AG04449 (cell line): ENCODE measurements at places on chromosomes 1 and 21.
A peak's percentile ranks its signal among the peaks of the same experiment; 100 is the strongest.

DNA sequence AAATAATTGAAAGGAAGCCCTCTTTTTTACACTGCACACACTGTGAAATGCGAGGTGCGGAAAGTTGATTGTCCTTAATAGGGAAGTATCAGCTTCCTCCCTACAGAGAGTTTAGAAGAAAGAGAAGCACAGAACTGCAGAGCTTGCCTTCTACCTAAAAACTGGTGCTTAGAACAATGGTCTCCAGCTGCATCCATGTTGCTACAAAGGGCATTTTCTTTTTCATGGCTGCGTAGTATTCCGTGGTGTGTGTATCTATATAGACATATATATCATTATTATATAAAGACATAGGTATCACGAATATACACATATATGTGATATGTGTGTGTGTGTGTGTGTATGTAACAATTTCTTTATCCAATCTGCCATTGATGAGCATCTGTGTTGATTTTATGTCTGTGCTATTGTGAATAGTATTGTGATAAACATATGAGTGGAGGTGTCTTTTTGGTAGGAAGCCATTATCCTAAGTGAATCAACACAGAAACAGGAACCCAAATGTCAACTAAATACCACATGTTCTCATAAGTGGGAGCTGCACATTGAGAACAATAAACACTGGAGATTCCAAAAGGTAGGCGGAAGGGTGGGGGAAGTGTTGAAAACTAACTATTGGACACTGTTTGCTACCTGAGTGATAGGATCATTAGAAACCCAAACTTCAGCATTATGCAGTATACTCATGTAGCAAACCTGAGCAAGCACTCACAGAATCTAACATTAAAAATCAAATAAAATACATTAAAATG is 290.0 kb upstream of the RUNX1 start:
- DNase-seq = no peak

DNA sequence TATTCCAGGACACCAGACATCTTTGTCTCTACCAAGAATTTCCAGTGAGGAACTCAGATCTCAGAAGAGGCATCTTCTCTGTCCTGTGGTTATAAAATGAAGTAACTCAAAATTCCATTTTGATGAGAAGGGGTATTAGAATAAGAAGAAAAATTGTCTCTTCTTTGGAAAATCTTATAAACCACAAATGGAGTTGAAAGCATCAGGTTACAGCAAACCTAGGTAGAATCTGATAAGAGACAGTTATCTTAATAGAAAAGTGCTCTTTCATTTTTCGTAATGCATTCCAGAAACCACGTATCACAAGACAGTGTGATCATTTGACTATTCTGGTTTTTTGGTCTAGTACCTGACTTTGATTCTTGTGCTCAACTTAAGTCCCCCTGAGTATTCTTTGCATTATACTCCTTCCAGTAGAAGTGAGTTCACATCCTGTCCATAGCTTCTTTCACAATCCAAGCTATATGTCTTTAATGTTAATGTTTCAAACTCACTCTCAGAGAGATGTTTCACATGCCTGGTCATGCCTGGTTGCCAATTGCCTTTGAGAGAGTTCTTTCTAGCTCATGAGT is 120.9 kb upstream of the PRDX6 start:
- no peak for DNase-seq

- no peak for DNase-seq
Observed at GRCh38 chr1:24051206-24051945, 60.6 kb downstream of the MYOM3 start.

DNA sequence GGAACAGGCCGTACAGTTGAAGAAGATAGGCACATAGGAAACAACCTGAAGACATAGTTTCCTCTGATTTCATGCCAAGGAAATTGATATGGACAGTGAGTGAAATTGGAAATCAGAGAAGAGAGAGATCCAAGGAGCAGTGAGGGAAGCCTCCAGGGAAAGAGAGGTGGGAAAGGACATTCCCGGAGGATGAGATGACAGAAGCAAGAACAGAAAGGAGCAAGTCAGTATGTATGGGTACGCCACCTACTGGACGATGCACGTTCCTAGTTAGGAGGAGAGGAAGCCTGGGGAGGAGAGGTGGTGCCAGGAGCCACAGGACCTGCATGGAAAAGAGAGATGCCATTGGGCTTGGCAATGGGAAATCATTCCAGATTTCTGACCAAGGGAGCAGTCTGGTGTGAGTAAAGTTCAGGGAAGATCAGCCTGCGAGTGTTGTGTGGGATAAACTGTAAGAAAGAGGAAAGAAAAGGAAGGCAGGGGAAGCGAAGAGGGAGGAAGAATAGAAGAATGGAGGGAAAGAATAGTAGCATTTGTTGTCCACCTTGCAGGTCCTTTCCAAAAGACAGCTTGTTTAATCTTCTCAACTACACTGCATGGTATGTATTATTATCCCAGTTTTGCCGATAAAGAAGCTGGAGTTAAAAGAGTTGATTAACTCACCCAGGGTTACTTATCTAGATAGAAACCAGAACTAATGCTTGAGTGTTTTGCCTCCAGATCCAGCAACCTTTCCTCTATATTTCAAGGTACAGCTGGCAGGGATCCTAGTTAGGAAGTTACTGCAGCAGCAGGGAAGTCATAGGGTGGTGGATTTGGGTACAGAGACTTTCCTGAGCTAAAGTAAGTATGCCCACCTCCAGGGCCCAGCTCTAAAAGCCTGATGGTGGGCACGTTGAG is 27.4 kb downstream of the C1orf116 start:
- DNase-seq = no peak

GRCh38 chr1:41768583-41768982 is 150.1 kb downstream of the HIVEP3 start:
- no peak for DNase-seq

DNA sequence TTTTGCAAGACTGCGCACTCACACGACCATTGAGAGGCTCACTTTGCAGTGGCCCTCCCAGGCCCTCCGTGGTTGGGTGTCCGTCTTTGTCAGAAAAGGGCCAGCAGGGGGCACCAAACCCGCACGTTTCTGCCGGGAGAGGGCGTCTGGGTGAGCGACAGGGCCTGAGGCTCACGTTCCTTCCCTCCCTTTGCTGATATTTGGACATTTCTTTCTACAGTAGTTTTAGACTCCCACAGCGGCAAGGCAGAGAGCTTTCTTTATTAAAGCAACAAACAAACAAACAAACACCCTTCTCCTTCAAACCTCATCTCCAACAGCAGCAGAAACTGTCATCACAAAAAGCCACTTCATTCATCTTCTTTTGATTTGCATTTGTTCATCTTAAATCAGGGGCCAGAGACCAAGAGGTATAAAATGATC is 79.2 kb upstream of the WDR26 start:
- no peak for DNase-seq

GRCh38 chr1:108845446-108845845 is 11.4 kb downstream of the AKNAD1 start:
- no peak for DNase-seq

DNA sequence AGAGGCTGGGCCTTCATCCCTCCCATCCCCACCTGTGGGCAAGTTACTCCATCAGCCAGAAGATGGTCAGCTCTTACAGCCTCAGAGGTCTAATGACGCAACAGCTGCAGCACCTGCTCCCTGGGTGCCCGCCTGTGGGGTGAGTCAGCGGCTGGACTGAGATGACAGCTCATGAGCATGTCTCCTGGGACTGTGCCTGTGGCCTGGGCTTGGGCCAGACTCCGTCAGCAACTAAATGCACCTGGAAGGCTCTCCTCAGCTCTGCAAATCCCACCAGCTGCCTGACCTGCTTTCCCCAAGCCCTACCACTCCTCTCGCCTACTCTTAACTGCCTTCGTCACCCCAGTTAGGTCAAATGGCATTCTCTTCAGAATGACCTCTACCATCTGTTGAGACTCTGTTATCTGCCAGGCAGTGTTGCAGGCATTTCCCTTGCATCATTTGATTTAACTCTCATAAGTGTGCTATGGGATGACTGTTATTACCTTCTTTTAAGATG is 47.7 kb downstream of the ETS2 start:
- peak; percentile 34 for DNase-seq

DNA sequence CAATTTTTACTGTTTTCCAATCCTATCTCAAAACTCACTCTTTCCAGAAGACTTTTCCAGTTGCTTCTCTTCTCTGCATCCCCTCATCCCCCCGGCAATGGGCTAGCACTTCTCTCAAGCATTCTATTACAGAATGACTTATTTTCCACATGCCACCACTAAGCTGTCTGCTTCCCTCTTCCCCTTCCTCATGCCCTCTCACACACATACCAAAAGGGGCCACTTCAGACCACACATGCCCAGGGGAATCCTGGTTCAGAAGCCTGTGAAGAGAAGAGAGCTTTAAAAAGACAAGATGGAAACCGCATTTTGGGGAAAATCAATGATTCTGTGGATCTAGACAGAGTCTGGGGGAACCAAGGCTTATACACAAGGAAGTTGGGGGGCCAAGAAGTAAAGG is 8.4 kb upstream of the LORICRIN start:
- no peak for DNase-seq

DNA sequence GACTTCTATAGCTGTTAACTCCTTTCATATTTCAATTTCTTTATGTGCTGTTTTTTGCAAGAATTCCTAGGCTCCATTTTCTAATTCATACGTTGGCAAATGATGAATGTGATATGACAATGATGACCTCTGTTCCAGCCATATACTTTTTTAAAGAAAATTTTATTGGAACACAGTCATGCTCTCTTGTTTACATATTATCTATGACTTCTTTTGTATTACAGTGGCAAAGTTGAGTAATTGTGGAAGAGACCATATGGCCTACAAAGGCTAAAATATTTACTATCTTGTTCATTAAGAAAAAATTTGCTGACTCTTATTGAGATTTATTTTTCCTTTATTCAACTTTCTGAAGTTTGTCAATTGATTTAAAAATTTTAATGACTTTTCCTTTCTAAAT is 7.1 kb downstream of the IFI44L start:
- DNase-seq = no peak

- no peak for DNase-seq
Observed at GRCh38 chr1:177227978-177228692, 57.4 kb downstream of the BRINP2 start.

- DNase-seq = no peak
Observed at GRCh38 chr1:218247339-218247738, 37.8 kb upstream of the RRP15 start.

- no peak for DNase-seq
Observed at GRCh38 chr1:221488550-221488949, 253.3 kb downstream of the DUSP10 start.

DNA sequence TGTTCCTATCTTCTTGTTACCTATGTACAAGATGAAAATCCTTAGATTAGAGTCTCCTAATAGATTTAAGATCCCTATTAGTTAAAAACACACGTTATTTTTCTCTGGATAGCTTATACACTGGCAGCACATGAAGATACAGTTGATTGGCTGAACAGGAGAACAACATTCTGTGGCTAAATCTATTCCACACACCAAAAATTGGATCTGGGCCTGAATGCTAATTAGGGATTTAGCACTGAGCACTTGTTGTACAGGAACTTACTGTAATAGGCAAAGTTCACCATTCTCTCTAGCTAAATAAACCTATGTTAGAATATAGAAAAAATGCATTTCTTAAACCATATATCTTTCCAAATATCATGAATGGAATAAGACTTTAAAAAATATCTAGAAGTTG is 117.1 kb upstream of the PTGFR start:
- DNase-seq = no peak

GRCh38 chr1:3536420-3537195 is 74.7 kb downstream of the MEGF6 start:
- no peak for DNase-seq

DNA sequence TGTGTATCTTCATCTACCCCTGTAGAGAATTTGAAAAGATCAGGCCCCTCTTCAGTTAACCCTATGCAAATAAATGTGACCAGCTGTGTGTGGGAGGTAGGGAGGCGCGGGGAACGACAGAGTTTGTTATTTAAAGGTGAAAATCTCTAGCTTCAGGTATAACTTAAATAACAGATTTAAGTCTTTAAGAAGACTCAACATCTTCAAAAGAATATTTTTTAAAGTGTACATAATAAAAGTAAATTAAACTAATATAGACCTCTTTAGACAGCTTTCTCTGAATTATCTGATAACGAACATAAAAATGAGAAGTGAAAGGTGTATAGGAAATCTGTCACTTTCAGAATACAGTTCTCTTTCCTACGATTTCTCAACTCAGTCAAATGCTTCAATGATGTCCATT is 16.0 kb downstream of the ANGPTL3 start:
- no peak for DNase-seq

GRCh38 chr1:61450872-61451571 is 273.9 kb downstream of the TM2D1 start:
- no peak for DNase-seq

DNA sequence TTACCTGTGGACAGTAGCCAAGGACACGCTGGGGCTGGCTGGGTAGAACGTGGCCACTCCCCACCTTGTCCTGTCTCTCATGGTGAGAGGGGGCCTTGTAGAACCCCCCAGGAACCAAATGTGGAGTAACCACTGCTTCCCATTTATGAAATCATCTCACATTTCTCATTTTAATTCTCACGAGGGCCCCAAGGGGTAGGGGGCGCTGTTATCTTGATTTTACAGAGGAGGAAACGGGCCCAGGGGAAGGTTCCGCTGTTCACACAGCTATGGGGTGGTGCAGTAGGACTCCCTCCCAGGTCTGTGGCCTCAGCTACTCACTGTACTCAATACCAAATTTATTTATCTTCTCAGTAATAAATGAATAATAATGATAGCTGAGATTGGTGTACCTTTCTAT is 5.5 kb downstream of the SMPDL3B start:
- no peak for DNase-seq

- DNase-seq = no peak
Observed at GRCh38 chr1:32179193-32179442, 357 bp upstream of the TXLNA start.

DNA sequence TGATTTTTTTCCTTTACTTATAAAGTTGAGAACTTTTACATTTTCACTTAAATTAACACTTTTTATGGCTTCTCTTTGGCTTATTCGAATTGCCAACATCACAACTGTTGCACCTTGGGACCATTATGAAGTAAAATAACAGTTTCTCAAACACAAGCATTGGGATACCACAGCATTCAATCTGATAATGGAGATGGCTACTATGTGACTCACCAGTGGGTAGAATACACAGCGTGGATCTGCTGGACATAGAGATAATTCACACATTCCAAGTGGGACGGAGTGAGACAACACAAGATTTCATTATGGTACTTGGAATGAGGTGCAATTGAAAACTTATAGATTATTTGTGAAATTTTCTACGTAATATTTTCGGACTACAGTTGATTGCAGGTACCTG is 68.0 kb downstream of the ADAMTS1 start:
- DNase-seq = no peak

DNA sequence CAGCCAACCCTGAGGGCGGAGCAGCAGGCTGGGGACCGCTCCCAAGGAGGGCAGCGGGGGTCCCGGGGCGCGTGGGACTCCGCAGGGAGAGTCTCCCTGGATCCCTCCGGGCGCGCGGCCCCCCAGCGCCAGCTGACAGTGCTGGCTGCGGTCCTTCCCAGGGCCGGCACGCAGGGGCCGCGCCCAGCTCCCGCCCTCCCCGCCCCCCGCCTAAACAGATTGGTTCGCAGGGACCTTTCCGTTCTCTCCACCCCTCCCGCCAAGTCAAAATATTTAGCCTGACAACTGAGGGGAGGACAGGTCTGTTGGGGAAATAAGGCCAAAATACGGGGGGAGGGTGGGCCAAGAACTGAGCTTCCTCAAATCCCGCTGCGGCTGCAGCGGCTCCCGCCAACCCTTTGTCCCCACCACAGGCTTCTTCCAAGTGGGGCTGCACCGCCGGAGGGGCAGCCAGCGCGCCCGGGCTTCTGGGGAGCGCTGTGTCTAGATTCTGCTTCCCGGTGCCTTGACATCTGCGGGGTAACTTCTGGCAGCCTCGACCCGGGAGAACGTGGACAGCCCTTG is at the start of gene INSRR:
INSRR (minus strand) TSS at position 159 of the 564 bp plus-strand sequence. CDS start 496 bp downstream, outside the sequence.
- DNase-seq = no peak

GRCh38 chr1:160436966-160437365 is 36.6 kb downstream of the VANGL2 start:
- no peak for DNase-seq

GRCh38 chr1:112446411-112446810 is 50.4 kb downstream of the CTTNBP2NL start:
- no peak for DNase-seq
